ENCODE measurements at places on chromosomes 7 and 10.

DNA sequence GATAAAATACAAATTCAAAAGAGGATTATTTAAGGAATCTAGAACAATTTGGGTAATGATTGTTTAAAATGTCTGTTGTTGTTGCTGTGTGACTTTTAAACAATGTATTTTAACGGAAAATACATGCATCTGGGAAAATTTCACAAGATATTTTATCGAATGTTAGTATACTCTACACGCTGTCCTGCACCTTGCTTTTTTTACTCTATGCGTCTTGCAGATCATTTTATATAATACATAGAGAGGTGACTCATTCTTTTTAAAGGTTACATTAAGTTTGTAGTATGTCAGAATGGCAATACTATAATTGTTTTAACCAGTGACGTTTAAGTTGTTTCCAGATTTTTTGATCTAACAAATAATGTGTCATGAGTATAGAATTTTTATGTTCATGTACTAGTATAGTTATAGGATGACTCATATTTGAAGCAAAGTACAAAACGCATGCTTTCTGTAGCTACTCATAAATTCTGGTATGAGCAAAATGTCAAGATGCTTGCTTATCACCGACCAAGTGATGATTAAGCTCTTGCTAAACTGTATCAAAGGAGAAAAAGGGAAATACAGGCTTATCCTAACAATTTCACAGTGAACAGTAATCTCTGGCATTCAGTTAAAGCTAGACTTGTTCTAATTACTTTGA is 4.9 kb downstream of the DKK1 start:
- DNase-seq = no peak

GRCh38 chr10:121312587-121312986 is 285.7 kb downstream of the FGFR2 start:
- no peak for DNase-seq

- DNase-seq = no peak
Measured at GRCh38 chr7:108190891-108191290, 60.7 kb upstream of the LAMB4 start.

DNA sequence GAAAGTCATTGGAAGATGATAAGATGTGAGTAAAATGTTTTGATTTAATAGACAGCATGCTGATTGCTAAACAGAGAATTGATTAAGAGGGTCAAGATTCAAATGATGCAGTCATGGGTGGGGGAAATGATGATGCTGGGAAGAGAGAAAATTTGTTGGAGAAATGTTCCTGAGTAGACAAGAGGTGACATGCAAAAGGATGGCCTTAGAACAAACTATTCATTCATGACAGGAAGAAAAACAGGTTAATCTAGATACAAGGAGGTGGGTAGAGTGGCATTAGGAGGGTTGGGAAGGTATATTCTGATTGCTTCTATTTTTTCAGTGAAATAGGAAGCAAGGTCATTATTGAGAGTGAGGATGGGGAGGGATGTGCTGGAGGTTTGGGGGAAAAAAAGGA is 146.7 kb downstream of the SEM1 start:
- no peak for DNase-seq

- no peak for DNase-seq
Measured at GRCh38 chr10:129659508-129660268, 192.6 kb downstream of the MGMT start.
